ENCODE measurements at places on chromosomes 3 and 15. TPM values are rescaled to one million over a fixed set of nuclear protein-coding genes. Genes with fewer than 3 reads are reported as not detected.

The SGO1 gene
- total RNA-seq = 0.83 TPM

The CLDN11 gene
- 50.9 TPM for total RNA-seq

The FBXW12 gene
- total RNA-seq = not detected

The GPR15 gene
- total RNA-seq = not detected

The NSUN3 gene
- total RNA-seq = 22.0 TPM

The CCDC39 gene
- not detected for total RNA-seq

The CCR8 gene
- total RNA-seq = not detected

The DNAH12 gene
- total RNA-seq = 0.13 TPM

The COL6A6 gene
- total RNA-seq = 0.23 TPM

The TF gene
- 0.20 TPM for total RNA-seq

All from smooth muscle cell of the pulmonary artery (primary cell).